ENCODE measurements at places on chromosomes 7 and 10.

DNA sequence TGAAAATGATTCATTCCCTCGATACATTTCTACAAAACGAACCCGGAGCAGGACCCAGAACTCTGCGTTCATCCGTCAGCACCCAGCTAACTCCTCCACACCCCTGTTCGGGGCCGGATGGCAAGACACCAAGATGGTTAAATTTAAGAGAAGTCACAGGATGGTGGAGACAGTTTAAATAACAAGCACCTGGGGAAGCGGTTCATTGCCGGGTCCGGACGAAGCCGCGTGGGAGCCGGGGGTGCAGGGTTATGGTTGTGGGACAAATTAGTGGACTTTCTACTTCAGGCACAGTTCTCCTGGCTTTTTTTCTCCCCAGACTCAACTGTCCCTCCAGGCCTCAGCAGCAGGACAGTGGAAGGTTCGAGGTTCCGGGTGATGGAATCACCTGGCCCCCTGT lies 45.4 kb downstream of the ASB13 start:
- no peak for DNase-seq

GRCh38 chr7:40211276-40212003 lies 76.6 kb downstream of the SUGCT start:
- DNase-seq, result no peak

- DNase-seq, result no peak
Observed at GRCh38 chr10:113980408-113981087, 63.1 kb upstream of the ADRB1 start.

GRCh38 chr10:25076506-25077177 lies 60.2 kb downstream of the THNSL1 start:
- DNase-seq, result no peak

DNA sequence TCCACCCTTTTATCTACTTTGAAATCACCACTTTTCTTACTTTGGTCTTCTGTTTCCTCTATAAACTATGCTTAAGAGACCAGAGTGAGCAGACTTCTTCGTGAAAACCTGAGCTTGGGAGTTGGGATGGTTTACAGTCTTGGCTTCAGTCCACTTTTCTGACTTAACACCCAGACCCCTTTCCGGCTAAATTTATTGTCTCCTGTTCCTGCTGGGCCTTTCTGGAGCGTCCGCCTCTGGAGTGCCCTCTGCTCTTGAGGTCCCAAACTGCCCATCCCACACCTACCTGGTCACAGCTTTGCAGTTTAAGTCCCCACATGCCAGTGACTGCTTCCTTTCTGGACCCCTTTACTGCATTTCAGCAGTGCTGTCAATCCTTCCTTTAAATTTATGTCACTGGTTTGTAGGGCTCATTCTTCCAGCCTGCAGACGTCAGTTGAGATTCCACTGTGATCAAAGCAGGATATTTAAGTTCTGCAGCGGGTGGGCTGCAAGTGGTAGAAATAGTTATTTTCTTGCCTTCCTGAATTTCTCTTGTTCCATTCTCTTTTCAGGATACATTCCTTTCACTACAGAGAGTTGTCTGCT lies 80.3 kb downstream of the KAT6B start:
- DNase-seq, result no peak

DNA sequence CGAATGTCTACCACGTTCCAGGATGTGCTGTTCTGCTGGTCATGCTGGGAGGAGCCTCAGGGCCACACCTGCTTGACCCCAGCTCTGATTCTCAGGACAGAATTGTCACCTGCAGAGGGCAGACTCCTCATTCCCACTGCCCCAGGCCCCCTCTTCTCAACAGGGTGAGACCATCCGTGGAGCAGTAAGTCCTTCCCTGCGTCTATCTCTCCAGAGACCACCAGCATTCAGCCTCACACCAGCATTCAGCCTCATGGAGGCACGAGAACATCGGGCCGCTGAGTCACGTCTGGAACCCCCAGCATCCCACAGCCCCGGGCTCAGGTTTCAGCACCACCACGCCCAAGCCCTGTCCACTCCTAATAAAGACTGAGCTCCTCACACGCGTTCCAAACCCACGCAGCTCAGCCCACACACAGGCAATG lies 273.4 kb downstream of the DIP2C start:
- no peak for DNase-seq

DNA sequence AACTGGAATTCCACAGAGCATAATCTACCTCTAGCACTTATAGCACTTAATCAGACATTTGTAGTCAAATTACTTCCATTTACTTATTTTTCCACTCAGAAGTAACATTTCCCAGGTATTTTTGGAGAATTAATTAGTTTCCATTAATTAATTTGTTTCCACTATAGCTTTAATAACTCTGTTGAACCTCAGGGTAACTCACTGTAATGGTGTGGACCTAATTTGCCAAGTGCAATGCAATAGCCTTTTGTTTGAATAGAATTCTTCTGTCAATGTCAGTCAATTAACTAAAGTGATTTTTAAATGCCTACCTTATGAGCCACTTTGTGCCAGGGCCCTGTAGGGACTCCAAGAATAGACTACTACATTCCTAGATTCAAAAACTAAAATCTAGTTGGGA lies 115.4 kb downstream of the CSTF2T start:
- no peak for DNase-seq

DNA sequence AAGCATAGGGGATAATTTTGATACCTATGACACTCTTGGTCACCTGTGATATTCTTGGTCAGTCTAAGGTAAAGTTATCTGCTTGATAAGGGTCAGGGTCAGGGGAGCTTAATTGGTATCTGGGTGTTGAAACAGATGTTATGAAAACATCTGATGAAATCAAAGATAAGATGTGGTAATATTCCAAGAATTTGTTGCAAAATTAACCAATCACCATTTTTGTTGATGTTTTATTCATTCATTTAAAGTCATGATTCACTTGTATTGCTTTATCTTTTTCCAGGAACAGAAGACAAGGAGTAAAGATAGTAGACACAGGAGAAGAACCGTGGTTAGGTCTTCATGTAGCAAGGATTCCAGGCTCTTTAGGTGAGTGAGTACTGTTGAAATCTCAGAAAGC lies 103.1 kb downstream of the SEMA3C start:
- DNase-seq, result no peak

DNA sequence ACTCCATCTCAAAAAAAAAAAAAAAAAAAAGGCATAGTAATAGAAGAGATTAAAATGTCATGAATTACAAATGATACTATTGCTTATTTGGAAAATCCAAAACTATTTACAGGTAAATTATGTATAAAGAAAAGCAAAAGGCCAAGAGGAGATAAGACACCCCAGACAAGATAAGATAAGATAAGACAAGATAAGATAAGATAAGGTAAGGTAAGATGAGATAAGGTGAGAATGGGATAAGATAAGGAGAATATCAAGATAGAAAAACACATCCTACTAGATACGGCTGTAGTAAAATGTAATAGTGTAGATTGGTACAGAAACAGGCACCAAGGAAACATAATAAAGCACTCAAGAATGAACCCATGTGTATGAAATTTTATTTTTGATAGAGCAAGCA lies 20.9 kb downstream of the VIM start:
- DNase-seq, result no peak

Measured in stimulated activated CD8-positive, alpha-beta memory T cell treated with anti-CD3 and anti-CD28 coated beads, Interleukin-4, amount 100 ng/mL, for 1 hour (primary cell).